HT-29 (cell line): ENCODE measurements at places on chromosomes 7 and 10. TPM values are rescaled to one million over a fixed set of nuclear protein-coding genes. Genes with fewer than 3 reads are reported as not detected.

Gene LMTK2
- 23.1 and 26.8 TPM in 2 replicates for total RNA-seq

Gene NPY
- total RNA-seq, result not detected in 2 replicates

Gene SPDYE16
- total RNA-seq, result 0.15 and 0.63 TPM in 2 replicates

Gene CAMK2B
- total RNA-seq, result 1.8 and 1.9 TPM in 2 replicates

Gene C7orf33
- not detected in 2 replicates for total RNA-seq
